ENCODE measurements at places on chromosomes 11 and 22.

GRCh38 chr11:124762624-124763155, 600 bp upstream of the ESAM start:
- H3K27me3 ChIP-seq, result peaks cover 53% of the 10 kb centered on the region
- peaks cover 8% of the 10 kb centered on the region for H3K36me3 ChIP-seq
- no peak for DNase-seq
- H3K27ac ChIP-seq, result no peak overlapping the region
- H3K4me3 ChIP-seq, result peak overlapping the region; percentile 51

DNA sequence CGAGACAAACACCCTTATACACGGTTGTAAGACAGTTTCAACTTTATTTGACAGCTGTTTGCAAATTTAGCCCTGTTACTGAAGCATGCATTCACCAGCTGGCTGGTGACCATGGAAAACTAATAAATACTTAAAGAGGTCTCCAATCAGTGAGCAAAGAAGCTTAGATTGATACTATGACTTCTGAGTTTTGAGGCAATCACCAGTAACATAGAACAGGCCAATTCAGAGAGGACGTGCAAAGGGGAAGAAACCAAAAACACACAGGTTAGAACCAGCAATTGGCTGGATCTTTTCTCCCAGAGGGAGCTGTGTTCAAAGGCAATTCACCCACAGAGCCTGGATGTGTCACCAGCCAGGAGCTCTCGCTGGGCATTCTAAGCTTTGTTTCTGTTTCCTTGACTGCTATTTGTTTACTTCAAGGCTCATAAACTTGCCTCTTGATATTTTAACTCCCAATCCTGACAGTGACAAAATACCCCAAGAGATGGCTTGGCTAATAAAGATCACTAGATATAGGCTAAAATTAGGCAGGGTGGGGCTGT, 113.6 kb upstream of the MTMR2 start:
- H3K27me3 ChIP-seq, result no peaks in the 10 kb centered on the region
- H3K4me1 ChIP-seq, result peaks cover 22% of the 10 kb centered on the region
- H3K4me3 ChIP-seq, result no peak overlapping the region
- peak overlapping the region; percentile 46 for H3K27ac ChIP-seq
- no peak for DNase-seq

DNA sequence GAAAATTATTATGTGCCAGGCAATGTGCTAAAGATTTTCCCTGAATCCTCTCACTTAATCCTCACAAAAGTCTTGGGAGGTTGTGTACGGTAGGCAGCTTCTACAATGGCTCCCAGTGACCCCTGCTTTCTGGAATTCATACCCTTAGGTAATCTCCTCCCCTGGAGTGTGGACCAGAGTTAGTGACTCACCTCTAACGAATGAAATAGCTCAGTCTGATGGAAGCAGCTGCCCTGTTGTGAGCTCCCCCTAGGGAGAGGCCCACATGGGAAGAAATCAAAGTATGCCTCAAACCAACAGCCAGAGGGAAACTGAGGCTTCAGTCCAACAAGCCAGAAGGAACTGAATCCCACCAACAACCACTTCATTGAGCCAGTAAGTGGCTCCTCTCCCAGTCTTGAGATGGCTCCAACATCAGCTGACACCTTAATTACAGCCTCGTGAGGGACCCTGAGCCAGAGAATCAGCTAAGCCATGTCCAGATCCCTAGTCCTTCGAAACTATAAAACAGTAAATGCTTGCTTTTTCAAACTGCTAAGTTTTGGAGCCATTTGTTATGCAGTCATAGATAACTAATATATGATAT, 98.9 kb upstream of the ISX start:
- no peak for DNase-seq
- no peak overlapping the region for H3K4me3 ChIP-seq
- no peaks in the 10 kb centered on the region for H3K27me3 ChIP-seq
- H3K4me1 ChIP-seq, result no peaks in the 10 kb centered on the region

- H3K4me3 ChIP-seq, result no peak overlapping the region
- no peak for DNase-seq
- no peak overlapping the region for H3K27ac ChIP-seq
- H3K27me3 ChIP-seq, result no peaks in the 10 kb centered on the region
- H3K36me3 ChIP-seq, result no peaks in the 10 kb centered on the region
These were observed 48.6 kb downstream of the SYT9 start for GRCh38 chr11:7300281-7300680.

- no peaks in the 10 kb centered on the region for H3K27me3 ChIP-seq
- H3K4me3 ChIP-seq, result no peak overlapping the region
These were observed 571 bp downstream of the P2RX6 start for GRCh38 chr22:21015466-21016006.

- H3K4me3 ChIP-seq, result no peak overlapping the region
- H3K27me3 ChIP-seq, result no peaks in the 10 kb centered on the region
- peaks cover 36% of the 10 kb centered on the region for H3K4me1 ChIP-seq
- peak overlapping the region; percentile 77 for H3K27ac ChIP-seq
- H3K36me3 ChIP-seq, result no peaks in the 10 kb centered on the region
- no peak for DNase-seq
These were observed 9.9 kb downstream of the LSP1 start for GRCh38 chr11:1862588-1863351.

DNA sequence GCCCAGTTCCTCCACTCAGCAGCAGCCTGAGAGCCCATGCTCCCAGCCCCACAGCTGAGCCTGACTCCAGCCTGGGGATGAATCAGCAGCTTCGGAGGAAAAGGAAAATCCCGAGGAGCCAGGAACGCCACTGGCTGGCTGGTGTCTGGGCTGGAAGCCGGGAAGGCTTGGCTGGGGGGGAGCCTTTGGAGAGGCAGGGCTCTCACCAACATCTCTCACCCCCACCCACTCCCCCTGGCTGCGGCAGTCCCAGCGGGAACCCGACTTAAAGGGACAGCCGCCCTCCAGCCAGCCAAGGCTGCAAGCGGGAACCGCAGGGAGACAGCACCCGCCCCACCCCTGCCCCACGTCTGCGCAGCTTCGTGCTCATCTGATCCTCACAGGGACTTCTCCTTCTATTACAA, 28.4 kb downstream of the KIAA0930 start:
- peak overlapping the region; percentile 45 for H3K4me3 ChIP-seq
- H3K27ac ChIP-seq, result peak overlapping the region; percentile 73
- peaks cover 57% of the 10 kb centered on the region for H3K4me1 ChIP-seq
- DNase-seq, result peak; percentile 90
- H3K36me3 ChIP-seq, result peaks cover 11% of the 10 kb centered on the region
- H3K27me3 ChIP-seq, result no peaks in the 10 kb centered on the region

DNA sequence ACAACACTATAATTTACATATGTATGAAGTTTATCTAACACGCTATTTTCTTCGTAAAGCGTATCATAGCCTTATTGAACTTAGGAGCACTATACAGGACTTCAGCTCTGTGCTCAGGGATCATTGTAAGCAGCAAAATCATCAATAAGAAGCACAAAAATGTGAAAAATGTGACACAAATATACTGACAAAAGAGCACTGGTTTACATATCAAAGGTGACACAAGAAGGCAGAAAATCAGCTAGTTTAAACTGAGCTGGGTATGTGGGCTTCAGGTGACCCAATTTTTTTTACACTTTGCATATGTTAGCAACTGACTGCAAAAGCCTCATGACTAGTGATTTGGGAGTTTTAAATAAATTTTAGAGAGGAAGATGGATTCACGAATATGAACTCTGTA, 215.2 kb upstream of the CHORDC1 start:
- H3K27ac ChIP-seq, result no peak overlapping the region
- H3K27me3 ChIP-seq, result no peaks in the 10 kb centered on the region
- H3K36me3 ChIP-seq, result no peaks in the 10 kb centered on the region
- no peak overlapping the region for H3K4me3 ChIP-seq
- no peak for DNase-seq

- H3K27ac ChIP-seq, result peak overlapping the region; percentile 87
- H3K4me1 ChIP-seq, result peaks cover 62% of the 10 kb centered on the region
- peak overlapping the region; percentile 66 for H3K4me3 ChIP-seq
- H3K36me3 ChIP-seq, result no peaks in the 10 kb centered on the region
- no peak for DNase-seq
- H3K27me3 ChIP-seq, result no peaks in the 10 kb centered on the region
These were observed 32.3 kb downstream of the PISD start for GRCh38 chr22:31629741-31630184.

DNA sequence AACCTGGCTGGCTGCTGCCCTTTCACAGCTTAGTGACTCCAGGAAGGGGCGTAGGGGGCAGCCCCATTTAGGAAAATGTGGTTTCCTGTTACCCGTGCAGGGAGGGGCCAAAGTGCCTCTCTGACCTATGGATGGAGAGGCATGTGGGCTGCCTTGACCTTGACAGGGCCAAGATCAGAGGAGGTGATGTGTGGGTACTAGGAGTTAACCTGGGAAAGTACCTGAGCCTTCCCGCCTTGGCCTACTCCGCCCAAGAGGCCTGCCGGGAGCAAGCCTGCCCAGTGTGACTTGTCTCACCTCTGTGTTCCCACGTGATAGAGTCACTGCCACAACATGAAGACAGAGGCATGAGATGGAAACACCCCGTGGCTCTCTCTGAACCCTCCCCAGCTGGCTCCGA, 33.4 kb downstream of the GRAMD4 start:
- H3K36me3 ChIP-seq, result peaks cover 4% of the 10 kb centered on the region
- no peak overlapping the region for H3K27ac ChIP-seq
- no peak for DNase-seq
- H3K4me1 ChIP-seq, result peaks cover 50% of the 10 kb centered on the region

- H3K4me3 ChIP-seq, result peak overlapping the region; percentile 43
- H3K4me1 ChIP-seq, result peaks cover 7% of the 10 kb centered on the region
- H3K27me3 ChIP-seq, result peaks cover 51% of the 10 kb centered on the region
- H3K36me3 ChIP-seq, result no peaks in the 10 kb centered on the region
These were observed 540.3 kb downstream of the NTM start for GRCh38 chr11:131910523-131911387.

GRCh38 chr22:32707971-32708370, 93.5 kb upstream of the TIMP3 start:
- no peak overlapping the region for H3K4me3 ChIP-seq
- no peaks in the 10 kb centered on the region for H3K27me3 ChIP-seq
- no peaks in the 10 kb centered on the region for H3K36me3 ChIP-seq
- no peaks in the 10 kb centered on the region for H3K4me1 ChIP-seq
- DNase-seq, result no peak
- no peak overlapping the region for H3K27ac ChIP-seq

DNA sequence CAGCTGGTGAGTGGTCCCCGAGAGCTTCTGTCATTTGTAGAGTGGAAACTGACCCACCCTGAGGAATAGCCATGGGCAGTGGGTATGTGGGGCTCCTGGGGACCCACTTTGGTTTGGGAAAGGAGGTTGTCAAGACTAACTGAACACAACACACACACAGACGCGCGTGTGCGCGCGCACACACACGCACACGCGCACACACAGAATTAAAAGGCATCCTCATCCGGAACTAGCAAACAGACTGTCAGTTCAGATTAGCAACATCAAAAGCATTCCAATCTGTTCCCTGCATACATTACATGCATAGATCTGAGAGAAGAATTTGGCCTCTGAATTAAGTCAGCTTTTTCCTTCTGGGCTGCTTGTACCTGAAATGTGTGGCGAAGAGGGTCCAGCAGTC, 284.7 kb downstream of the ST3GAL4 start:
- peaks cover 8% of the 10 kb centered on the region for H3K27me3 ChIP-seq
- no peak for DNase-seq
- no peak overlapping the region for H3K4me3 ChIP-seq
- H3K4me1 ChIP-seq, result no peaks in the 10 kb centered on the region
- H3K36me3 ChIP-seq, result no peaks in the 10 kb centered on the region
- no peak overlapping the region for H3K27ac ChIP-seq

GRCh38 chr11:27820249-27820648, 120.0 kb upstream of the BDNF start:
- H3K4me1 ChIP-seq, result no peaks in the 10 kb centered on the region
- no peak for DNase-seq
- no peak overlapping the region for H3K4me3 ChIP-seq
- no peaks in the 10 kb centered on the region for H3K27me3 ChIP-seq
- H3K27ac ChIP-seq, result no peak overlapping the region

DNA sequence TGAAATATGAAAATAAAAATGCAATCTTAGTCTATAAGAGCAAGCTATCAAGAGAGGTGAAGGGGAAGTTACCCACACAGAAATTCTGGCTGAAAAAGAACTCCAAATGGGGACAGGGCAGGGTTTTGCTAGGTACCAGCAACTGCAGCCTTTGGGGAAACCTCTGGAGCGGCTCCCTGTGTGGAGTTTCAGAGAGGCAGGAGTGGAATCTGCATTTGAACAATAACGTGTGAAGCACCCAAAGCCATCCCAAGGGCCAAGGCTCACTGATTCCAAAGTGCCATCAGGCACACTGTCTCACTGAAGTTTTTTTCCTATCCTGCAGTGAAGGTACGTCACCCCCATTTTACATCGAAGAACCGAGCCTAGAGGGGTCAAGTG, 87.8 kb downstream of the KCNC1 start:
- no peak for DNase-seq
- no peak overlapping the region for H3K4me3 ChIP-seq
- no peaks in the 10 kb centered on the region for H3K27me3 ChIP-seq
- peaks cover 8% of the 10 kb centered on the region for H3K4me1 ChIP-seq

DNA sequence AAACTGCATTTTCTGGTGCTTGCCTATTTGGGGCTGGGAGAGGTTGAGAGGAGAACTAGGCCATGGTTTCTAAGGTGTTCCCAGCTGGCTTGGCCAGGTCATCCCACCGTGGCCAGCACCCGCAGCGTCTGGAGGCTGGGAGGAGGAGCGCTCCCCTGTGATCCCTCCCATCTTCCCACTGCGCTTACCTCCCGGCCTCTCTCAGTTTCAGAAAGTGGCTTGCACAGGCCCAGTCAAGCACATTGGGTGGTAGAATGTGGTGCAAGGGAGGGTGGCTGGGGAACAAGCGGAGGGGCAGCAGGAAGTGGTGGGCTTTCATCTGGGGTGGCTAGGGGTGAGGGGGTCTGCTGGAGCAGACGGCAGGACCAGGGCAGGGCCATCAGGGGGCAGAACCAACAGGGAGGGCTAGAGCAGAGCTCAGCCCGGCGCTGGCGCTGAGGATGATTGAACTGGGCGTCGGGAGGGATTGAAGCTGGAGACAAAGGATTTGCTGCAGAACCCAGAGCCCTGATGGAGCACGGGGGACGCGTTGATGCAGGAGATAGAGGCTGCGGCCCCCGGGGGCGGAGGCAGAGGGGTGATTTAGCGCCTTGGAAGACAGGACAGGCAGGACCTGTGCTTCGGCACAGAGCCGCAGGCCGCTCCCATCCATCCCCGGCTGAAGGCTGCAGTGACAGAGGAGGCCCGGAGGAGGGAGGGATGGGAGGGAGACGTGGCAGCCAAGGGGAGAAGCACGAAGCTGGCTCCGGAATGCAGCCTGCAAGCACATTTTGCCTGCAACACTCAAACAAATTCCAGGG, 76.0 kb downstream of the TRIM29 start:
- no peak overlapping the region for H3K27ac ChIP-seq
- H3K27me3 ChIP-seq, result peaks cover 5% of the 10 kb centered on the region
- peak; percentile 43 for DNase-seq
- H3K4me3 ChIP-seq, result no peak overlapping the region
- no peaks in the 10 kb centered on the region for H3K36me3 ChIP-seq

DNA sequence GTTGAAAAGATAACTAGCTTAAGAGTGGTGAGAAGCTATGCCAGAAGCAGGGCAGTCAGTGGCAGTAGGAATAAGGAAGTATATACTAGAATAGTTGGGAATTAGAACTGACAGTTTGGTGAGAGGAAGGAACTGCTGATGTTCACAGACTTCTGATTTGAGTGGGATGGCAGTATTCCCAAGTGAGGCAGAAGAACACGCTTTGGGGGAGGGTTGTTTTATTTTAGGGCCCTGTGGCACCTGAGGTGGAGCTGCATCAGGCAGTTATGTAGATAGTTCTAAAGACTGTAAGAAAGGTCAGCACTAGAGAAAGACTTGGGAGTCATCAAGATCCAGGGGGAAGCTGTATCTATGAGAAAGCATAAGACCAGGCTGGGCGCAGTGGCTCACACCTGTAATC, 66.3 kb upstream of the TNRC6B start:
- H3K4me1 ChIP-seq, result peaks cover 30% of the 10 kb centered on the region
- no peaks in the 10 kb centered on the region for H3K27me3 ChIP-seq
- DNase-seq, result no peak
- no peak overlapping the region for H3K4me3 ChIP-seq

- peaks cover 8% of the 10 kb centered on the region for H3K4me1 ChIP-seq
- H3K36me3 ChIP-seq, result no peaks in the 10 kb centered on the region
- H3K27ac ChIP-seq, result no peak overlapping the region
These were observed 48.0 kb upstream of the CLPB start for GRCh38 chr11:72482211-72482812.

All from suprapubic skin (tissue), 4 donors.